Astrocyte (in vitro differentiated cells and primary cell): ENCODE measurements at places on chromosomes 3 and 15. TPM values are rescaled to one million over a fixed set of nuclear protein-coding genes. Genes with fewer than 3 reads are reported as not detected.
A peak's percentile ranks its signal among the peaks of the same experiment; 100 is the strongest.

GRCh38 chr3:150129166-150129565 lies 158.5 kb upstream of the PFN2 start:
- no peak overlapping the region for H3K4me3 ChIP-seq
- no peak for DNase-seq
- H3K27me3 ChIP-seq: no peaks in the 10 kb centered on the region
- H3K36me3 ChIP-seq: no peaks in the 10 kb centered on the region
- H3K4me1 ChIP-seq: no peaks in the 10 kb centered on the region

- no peaks in the 10 kb centered on the region for H3K36me3 ChIP-seq
- H3K27me3 ChIP-seq: no peaks in the 10 kb centered on the region
- H3K4me3 ChIP-seq: no peak overlapping the region
Observed at GRCh38 chr15:67132276-67132675, 66.9 kb downstream of the SMAD3 start.

GRCh38 chr3:160130950-160131349 lies 94.3 kb upstream of the C3orf80 start:
- DNase-seq: peak; percentile 80
- peak overlapping the region; percentile 75 for H3K27ac ChIP-seq
- peaks cover 25% of the 10 kb centered on the region for H3K4me1 ChIP-seq
- no peak overlapping the region for H3K4me3 ChIP-seq
- no peaks in the 10 kb centered on the region for H3K36me3 ChIP-seq
- H3K27me3 ChIP-seq: no peaks in the 10 kb centered on the region

DNA sequence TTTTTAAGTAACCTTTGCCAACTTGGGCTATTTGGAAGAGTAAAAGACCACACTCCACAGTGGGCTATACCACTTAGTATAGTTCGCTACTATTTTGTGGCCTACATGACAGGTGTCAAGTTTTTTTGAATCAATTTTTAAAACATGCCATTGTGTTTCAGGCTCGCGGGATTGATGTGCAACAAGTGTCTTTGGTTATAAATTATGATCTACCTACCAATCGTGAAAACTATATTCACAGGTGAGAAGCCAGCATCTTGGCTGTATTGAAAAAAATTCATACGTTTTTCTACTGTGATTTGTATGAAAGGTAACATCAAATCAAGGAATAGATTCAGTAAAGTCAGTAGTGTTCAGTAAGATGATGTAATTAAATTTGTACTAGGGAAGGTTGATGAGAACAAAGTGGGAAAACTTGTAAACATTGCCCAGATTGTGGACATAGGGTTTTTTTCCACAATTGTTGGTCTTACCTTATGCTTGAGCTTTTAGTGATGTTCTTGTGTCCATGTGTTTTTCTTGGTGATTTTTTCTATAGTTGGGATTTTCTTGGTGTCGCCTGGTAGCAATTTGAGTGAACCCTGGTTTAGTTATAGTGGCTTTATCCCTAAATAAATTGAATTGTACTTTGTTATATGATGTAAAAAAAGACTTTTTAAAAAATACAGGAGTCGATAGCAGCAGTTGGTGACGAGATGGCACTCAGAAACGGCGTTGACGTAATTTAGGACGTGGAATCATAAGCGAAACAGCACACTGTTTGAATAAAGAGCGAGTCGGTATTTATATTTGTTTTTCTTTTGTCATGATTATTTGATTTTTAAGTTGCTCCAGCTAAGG lies 4.5 kb downstream of the EIF4A2 start:
- DNase-seq: no peak
- H3K27ac ChIP-seq: no peak overlapping the region
- peaks cover 57% of the 10 kb centered on the region for H3K36me3 ChIP-seq
- no peaks in the 10 kb centered on the region for H3K27me3 ChIP-seq
- peaks cover 20% of the 10 kb centered on the region for H3K4me1 ChIP-seq
- peak overlapping the region; percentile 100 for H3K4me3 ChIP-seq

- peaks cover 11% of the 10 kb centered on the region for H3K27me3 ChIP-seq
- H3K27ac ChIP-seq: no peak overlapping the region
- H3K4me3 ChIP-seq: no peak overlapping the region
- no peaks in the 10 kb centered on the region for H3K4me1 ChIP-seq
- peak; percentile 26 for DNase-seq
Observed at GRCh38 chr3:69724722-69725435, 14.4 kb upstream of the MITF start.

DNA sequence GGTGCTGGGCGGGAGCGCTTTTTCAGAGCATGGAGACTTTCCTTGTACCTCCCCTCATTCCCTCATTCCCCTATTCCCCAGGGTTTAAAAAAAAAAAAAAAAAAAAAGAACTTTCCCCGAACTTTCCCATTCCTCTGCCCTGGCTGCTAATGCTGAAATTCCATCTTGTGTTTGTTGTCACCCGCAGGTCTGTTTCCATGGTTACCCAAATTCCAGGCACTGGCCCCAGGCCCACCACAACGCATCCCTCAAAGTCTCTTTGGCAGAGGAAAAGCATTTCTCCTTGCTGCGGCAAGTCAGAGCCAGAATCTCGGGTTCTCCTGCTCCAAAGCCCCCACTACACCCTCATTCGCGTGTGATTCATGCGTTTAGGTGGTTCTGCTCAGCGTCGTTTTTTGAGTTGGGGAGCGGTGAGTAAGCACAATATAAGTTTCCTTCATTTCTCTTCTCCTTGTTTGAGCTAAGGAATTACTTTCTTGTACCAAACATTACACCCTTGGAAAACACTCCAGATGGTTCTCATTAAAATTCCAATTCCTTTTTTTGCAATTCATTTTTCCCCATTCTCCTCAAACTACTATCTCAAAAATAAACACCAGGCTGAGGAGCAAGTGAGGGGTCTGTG lies 21.6 kb downstream of the ANAPC13 start:
- peak overlapping the region; percentile 97 for H3K27ac ChIP-seq
- H3K4me1 ChIP-seq: peaks cover 50% of the 10 kb centered on the region
- DNase-seq: peak; percentile 99

DNA sequence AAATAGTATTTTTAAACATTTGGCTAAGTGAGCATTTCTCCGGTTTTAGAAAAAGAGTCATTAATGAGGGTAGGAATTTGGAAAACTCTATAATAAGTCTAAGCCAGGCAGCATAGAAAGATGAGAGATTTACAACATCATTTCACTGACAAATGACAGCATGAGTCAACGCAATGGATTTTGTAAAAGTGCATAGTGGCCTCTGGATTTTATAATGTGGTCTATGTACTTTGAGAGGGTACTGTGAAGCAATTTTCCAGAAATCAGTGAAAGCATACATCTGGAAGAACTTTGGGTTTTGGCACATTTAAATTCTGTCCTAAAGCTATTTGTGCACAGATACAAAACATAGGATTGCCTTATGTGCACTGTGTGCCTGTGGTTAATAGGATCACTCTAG lies 130.8 kb upstream of the CCNL1 start:
- H3K4me1 ChIP-seq: peaks cover 15% of the 10 kb centered on the region
- H3K27me3 ChIP-seq: no peaks in the 10 kb centered on the region
- no peak overlapping the region for H3K27ac ChIP-seq
- H3K4me3 ChIP-seq: no peak overlapping the region
- peak; percentile 78 for DNase-seq
- no peaks in the 10 kb centered on the region for H3K36me3 ChIP-seq

GRCh38 chr3:32780735-32781210 lies 37.0 kb upstream of the TRIM71 start:
- no peaks in the 10 kb centered on the region for H3K4me1 ChIP-seq
- H3K36me3 ChIP-seq: peaks cover 2% of the 10 kb centered on the region
- H3K27me3 ChIP-seq: no peaks in the 10 kb centered on the region
- H3K4me3 ChIP-seq: peak overlapping the region; percentile 79
- DNase-seq: peak; percentile 21

DNA sequence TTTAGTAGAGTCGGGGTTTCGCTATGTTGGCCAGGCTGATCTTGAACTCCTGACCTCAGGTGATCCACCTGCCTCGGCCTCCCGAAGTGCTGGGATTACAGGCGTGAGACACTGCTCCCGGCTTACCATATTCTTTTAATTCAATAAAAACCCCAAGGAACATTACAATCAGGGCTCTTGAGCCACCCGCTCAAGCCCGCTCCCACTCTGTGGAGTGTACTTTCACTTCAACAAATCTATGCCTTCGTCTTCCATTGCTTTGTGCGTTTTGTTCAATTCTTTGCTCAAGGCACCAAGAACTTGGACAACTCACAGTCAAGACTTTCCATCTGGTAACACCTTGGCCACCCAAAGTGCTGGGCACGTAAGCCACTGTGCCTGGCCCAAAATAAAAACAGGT lies 63.0 kb upstream of the PPIB start:
- no peak overlapping the region for H3K4me3 ChIP-seq
- H3K4me1 ChIP-seq: no peaks in the 10 kb centered on the region
- H3K27ac ChIP-seq: no peak overlapping the region
- no peak for DNase-seq

DNA sequence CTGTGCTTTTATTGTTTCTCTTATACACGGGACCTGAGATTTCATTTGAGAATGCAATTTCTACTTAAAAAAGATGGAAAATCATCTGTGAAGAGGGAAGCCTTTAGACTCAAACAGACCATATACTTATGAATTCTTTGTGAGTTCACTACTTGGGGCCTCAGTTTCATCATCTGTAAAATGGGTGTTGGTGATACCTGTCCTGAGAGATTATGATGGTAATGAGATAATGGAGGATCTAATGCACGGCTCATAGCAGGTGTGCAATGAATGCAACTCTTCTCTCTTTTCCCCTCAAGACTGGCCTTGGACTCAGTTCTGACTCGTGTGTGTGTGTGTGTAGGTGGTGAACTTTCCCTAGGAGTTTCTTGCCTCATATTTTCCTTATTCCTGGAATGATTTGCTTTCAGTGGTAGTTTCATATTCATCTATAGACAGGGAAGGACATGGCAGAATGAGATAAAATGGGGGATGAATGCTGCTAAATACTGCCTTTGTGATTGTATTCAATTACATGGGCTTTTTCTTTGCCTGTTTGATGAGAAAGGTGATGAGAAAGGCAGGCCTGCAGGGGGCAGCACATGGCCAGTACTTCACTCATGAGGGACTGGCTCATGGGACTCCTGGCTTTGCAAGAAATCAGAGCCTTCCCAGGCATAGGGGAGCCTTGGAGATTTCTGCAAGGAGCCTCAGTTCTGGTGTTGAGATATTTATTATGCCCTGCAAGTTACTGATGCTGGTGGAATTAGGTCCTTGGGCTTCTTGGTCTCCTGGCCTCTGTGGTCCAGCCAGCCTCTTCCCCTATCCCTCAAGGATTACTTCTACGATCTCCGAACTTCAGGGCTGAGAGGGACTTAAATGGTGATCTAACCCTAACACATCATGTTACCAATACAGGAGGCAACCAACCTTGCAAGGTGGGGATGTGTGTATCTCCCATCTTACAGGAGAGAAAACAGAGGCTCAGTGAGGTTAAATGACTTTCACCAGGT lies 70.7 kb downstream of the RPLP1 start:
- no peak overlapping the region for H3K4me3 ChIP-seq
- DNase-seq: peak; percentile 46
- H3K36me3 ChIP-seq: no peaks in the 10 kb centered on the region
- peaks cover 30% of the 10 kb centered on the region for H3K27me3 ChIP-seq
- peaks cover 3% of the 10 kb centered on the region for H3K4me1 ChIP-seq

DNA sequence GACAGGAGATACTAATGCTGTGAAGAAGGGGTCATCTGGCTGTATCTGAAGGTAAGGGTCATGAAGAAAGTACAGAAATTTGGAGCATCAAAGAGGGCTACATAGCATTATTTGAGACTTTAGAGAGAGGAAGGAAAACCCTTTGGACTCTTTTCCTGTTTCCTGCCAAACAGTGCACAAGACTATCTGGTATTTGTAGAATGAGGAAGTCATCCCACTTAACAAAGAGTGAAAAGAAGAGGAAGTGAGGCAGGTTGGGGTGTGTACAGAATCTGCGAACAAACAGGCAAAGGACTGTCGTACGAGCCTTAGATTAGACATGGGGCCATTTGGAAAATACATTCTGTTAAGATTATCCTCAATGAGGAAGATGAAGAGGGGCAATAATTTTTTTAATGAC lies 546.8 kb upstream of the EPHA6 start:
- no peak overlapping the region for H3K27ac ChIP-seq
- H3K27me3 ChIP-seq: no peaks in the 10 kb centered on the region
- H3K36me3 ChIP-seq: no peaks in the 10 kb centered on the region
- H3K4me1 ChIP-seq: peaks cover 4% of the 10 kb centered on the region
- DNase-seq: no peak

DNA sequence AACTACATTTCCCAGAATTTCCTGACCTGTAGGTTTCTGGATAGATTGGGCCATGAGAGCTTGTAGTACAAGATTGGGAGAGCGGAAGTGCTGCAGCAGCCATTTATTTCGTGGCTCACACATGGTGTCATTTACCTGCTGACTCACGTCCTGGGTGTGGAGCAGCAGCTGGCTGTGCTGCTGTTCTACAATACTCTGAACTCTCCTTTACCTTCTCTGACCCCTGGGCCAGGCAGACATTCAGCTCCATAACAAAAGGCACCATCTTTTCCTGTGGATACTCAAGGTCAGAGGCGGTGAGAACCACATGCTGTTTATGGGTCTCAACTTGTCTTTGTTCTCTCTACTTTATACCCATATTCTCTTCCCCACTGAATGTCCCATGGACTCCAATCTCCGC lies 490.2 kb downstream of the IGSF11 start:
- H3K36me3 ChIP-seq: no peaks in the 10 kb centered on the region
- DNase-seq: peak; percentile 14
- H3K27me3 ChIP-seq: no peaks in the 10 kb centered on the region
- no peak overlapping the region for H3K27ac ChIP-seq
- H3K4me1 ChIP-seq: peaks cover 5% of the 10 kb centered on the region

DNA sequence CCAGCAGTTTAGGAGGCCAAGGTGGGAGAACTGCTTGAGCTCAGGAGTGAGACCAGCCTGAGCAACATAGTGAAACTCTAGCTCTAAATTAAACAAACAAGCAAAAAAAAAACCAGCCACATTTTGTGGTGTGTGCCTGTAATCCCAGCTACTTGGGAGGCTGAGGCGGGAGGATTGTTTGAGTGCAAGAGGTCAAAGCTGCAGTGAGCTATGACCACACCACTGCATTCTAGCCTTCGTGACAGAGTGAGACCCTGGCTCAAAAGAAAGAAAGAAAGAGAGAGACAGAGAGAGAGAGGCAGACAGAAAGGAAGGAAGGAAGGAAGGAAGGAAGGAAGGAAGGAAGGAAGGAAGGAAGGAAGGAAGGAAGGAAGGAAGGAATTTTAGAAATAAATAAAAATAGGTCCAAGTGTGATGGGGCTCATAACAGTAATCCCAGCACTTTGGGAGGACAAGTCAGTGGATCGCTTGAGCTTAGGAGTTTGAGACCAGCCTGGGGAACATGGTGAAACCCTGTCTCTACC lies 38.7 kb upstream of the LRIG1 start:
- no peak overlapping the region for H3K4me3 ChIP-seq
- no peak for DNase-seq
- no peaks in the 10 kb centered on the region for H3K4me1 ChIP-seq
- H3K36me3 ChIP-seq: no peaks in the 10 kb centered on the region
- no peaks in the 10 kb centered on the region for H3K27me3 ChIP-seq

GRCh38 chr3:189712906-189713483 lies 81.8 kb downstream of the TP63 start:
- peaks cover 19% of the 10 kb centered on the region for H3K4me1 ChIP-seq
- H3K27me3 ChIP-seq: no peaks in the 10 kb centered on the region
- H3K36me3 ChIP-seq: no peaks in the 10 kb centered on the region
- H3K4me3 ChIP-seq: no peak overlapping the region
- DNase-seq: no peak

GRCh38 chr3:190902292-190902691 lies 39.8 kb upstream of the GMNC start:
- H3K4me1 ChIP-seq: no peaks in the 10 kb centered on the region
- no peak overlapping the region for H3K27ac ChIP-seq
- H3K27me3 ChIP-seq: no peaks in the 10 kb centered on the region
- no peak for DNase-seq
- no peak overlapping the region for H3K4me3 ChIP-seq

Gene SAMMSON
- total RNA-seq: not detected in 2 replicates

Gene CYP1A1
- total RNA-seq: 0.58 and 0.91 TPM in 2 replicates

Gene ARHGAP31
- 48.1 and 58.8 TPM in 2 replicates for total RNA-seq

Gene GALNT15
- 0.95 and 3.0 TPM in 2 replicates for total RNA-seq

Gene NPTN
- 281 and 305 TPM in 2 replicates for total RNA-seq

Gene SLCO3A1
- 9.4 and 11.4 TPM in 2 replicates for total RNA-seq
